Activated gamma-delta T cell treated with Interleukin-2 at 50 U/mL for 16 hours (primary cell): ENCODE measurements at places on chromosomes 1 and 21.

- no peak for DNase-seq
These were observed 6.6 kb upstream of the ETV3L start for GRCh38 chr1:157105988-157106812.

DNA sequence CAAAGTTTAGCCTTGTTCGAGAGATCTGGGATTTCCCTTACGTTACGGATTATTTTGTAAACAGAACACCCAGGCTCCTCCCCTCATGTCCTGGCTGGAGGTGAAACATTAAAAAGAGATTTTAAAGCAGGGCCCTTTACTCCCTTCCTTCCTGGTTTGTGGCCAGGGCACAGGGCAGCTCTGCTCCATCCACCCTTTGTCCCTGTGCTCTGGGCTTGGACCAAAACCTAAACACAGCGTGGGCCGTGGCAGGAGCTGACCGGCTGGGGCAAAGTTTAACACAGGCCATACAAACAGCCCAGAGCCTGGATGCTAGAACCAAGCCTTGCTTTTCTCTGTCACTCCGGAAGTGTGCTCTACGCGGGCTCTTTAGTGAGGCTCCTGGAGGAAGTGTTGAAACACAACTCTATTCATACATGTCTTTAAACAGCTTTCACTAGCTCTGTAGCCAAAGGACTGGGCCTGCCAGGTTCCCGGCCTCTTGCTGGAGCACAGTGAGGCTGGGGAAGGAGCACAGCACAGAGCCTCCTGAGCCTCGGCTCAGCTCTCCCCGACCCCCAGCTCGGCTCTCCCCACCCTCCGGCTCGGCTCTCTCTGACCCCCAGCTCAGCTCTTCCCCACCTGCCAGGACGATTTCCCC is 84.7 kb downstream of the PDE9A start:
- DNase-seq, result peak; percentile 17

GRCh38 chr1:58592522-58593134 is 15.6 kb upstream of the TACSTD2 start:
- DNase-seq, result no peak

- DNase-seq, result peak; percentile 71
These were observed 7.7 kb downstream of the CNIH3 start for GRCh38 chr1:224623743-224624333.

DNA sequence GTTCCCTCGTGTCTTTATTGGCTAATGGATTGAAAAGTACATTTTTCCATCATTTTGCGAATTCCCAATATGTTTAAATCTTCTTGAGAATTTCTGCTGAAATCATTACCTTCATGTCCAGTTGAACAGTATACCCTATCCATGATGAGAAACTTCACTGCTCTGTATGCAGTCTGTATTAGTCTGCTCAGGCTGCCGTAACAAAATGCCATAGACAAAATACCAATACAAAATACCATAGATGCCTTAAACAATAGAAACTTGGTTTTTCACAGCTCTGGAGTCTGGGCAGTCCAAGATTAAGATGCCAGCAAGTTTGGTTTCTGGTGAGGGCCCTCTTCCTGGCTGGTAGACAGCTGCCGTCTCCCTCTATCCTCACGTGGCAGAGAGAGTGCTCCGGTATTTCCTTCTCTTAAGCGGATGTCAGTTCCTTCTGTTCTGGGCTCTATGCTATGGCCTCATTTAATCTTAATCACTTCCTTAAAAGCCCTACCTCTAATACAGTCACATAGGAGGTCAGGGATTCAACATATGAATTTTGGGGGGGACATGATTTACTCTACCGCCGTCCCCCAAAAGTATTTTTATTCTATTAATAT is 27.0 kb downstream of the CXADR start:
- no peak for DNase-seq

DNA sequence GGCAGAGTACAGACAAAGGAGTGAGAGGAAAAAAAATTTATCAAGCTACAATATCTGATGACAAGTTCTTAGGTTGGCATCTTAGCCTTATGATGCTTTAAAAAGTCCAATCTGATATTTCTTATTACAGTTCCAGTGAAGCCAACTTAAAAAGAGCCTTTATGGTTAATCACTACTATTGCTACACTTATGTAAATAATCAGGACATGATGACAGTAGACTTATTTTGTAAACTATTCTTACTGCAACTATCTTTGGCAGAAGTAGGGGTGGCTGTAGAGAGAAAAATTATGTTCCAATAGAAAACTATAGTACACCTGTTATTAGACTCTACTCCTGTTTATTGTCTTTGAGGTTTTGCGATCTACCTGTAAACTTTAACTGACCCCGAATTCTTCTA is 25.8 kb upstream of the NUF2 start:
- no peak for DNase-seq

- DNase-seq, result no peak
These were observed 1.3 kb upstream of the CTRC start for GRCh38 chr1:15436881-15437442.

DNA sequence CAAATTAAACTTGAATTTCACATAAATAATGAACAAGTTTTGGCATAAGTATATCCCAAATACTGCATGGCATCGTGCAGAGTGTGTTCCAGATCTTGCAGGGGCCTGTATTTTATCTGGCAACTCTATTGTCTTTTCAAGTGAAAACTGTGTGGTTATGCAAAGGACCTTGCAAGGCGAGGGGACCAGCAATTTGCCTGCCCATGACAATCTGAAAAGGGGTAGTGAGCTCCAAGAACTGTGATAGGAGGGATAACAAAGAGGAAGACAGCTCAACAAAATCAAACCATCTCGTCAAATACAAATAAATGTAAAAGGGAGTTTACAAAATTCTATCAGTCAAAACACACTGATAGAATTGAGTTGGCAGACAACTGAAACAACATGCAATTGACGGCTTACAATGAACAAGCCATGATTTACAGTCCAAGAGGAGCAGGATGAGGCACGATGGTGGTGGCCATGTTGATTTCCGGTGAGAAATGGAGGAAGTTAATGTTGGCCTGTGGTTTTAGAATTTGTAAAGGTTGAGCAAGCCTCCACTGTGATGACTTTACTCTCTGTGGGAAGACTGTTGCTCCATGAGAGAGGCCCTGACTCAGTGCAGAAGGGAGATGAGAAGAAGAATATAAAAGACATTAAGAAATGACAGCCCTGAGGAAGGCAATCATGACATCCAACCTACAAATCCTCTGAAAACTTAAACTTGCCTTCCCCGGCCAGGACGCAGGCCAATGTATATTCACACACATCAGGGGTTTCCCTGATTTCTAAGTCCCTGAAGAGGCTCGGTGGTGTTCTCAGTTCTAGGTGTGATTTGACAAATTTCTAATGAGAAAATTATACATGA is 132.2 kb downstream of the ADSS2 start:
- peak; percentile 59 for DNase-seq

GRCh38 chr21:42580076-42580792 is 66.6 kb downstream of the SLC37A1 start:
- DNase-seq, result no peak

GRCh38 chr1:234148350-234148749 is 224.9 kb upstream of the COA6 start:
- DNase-seq, result no peak

DNA sequence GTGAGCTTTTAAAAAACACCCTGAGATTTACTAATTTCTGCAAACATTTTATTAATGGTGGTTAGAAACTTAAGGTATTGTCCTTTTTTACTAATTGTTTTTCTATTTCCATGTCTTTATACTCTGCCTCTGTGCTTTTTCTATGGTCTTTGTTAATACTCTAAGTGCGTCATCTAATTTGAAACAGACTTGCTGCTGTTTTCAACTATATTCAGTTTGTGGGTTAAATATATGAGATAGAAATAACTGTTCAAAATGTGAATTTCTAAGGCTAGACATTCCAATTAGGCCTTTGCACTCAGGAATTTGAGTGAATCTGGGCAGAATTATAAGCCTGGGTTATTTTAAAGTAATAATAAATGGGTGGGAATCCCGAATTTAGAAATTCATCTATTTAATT is 82.4 kb upstream of the COL11A1 start:
- no peak for DNase-seq

DNA sequence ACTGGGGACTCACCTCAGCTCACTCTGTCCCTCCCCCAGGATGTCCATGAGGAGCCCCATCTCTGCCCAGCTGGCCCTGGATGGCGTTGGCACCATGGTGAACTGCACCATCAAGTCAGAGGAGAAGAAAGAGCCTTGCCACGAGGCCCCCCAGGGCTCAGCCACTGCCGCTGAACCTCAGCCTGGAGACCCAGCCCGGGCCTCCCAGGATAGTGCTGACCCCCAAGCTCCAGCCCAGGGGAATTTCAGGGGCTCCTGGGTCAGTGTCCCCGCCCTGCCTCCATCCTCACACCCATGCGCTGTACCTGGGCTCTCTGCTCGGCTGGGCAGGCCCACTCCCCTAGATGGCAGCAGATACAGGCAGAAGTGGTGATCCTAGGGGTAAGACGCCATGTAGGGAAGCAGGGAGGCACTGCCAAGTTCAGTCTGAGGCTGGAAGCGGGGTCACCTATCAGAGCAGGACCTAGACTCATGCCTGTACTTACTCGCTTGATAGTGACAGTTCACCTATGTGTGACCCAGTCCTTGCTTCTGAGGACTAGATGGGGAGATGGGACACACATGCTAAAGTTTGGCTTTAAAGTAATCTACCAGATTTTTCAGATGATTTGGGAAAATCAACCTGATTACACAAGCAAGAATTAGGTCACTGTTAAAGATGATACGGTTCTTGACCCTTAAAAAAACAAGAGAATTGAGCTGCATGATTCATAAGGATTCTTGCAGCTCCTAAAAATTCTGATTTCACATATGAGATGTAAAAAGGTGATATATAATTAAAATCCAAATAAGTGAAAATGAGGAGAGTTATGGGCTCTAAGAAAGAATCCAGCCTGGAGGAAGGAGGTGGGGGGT is 38.7 kb downstream of the ETNK2 start:
- DNase-seq, result no peak

DNA sequence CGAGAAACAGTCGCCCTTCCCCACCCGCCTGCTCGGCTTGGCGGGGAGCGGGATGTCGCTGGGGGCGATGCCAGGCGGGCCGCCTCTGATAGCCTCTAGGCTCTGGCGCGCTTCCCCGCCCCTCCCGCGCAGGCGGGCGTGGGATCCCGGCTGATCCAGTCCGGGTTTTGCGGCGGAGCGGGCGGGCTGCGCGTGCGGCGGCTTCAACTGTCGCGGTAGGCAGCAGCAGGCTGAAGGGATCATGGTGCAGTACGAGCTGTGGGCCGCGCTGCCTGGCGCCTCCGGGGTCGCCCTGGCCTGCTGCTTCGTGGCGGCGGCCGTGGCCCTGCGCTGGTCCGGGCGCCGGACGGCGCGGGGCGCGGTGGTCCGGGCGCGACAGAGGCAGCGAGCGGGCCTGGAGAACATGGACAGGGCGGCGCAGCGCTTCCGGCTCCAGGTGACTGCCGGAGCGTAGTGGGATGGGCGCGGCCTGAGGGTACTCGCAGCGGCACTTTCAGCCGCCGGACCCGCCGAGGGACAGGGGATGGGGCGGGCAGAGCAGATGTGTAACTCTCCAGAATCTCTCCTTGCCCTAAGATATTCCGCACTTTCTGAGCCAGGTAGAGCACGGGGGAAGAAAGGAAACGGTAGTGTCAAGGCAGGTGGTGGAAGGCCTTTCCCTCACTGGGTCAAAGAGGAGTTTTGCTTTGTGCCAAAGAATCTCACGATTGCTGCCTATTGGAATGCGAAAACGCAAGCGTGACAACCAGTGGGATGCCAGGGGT is at the start of gene FAAH:
Gene FAAH, plus strand, starts transcription at position 210 of the 764 bp plus-strand sequence. Its CDS starts 32 bp downstream, at position 242.
- DNase-seq, result peak; percentile 30

DNA sequence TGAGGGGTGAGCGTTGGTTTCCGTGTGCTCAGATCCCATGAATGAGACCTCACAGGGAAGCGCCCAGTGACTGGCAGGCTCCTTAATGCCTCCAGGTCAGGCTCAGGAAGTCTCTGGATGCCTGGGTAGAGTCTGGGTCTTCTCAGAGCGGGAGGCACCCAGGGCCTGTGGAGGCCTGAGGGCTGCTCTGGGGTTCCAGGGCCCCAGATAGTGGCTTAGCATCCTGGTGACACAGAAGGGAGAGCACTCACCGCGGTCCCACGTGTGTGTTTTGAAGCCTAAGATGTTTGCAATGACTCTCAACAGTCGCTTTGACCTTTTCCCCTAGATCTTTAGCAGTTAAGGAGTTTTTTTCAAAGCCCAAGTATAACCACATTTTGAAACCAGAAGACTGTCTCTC is 25.0 kb downstream of the PRMT2 start:
- no peak for DNase-seq
